Stimulated activated CD4-positive, alpha-beta T cell treated with anti-CD3 and anti-CD28 coated beads, Interleukin-1b, Interleukin-23, amount 100 ng/mL, for 1 hour (primary cell): ENCODE measurements at places on chromosomes 3 and 15.

- DNase-seq = no peak
Measured at GRCh38 chr3:141243271-141243707, 11.7 kb downstream of the PXYLP1 start.

DNA sequence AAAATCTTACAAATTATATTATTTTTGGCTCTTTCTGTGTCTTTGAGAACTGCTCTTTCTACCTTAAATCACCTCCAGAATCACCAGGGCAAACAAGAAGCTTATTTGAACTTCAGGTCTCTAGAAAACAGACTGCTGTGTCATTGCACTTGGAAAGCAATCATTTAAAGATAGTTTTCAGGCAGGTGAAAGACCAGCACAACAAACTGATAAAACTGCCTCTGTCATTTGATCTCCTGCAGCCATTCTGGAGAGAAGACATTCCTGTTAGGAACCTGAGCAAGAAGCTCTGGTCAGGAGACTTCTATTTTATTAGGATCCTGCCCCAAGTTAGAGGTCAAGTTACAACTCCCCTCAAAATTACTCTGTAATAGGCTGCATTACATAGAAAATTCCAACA lies 50.7 kb upstream of the AP4E1 start:
- DNase-seq = no peak

DNA sequence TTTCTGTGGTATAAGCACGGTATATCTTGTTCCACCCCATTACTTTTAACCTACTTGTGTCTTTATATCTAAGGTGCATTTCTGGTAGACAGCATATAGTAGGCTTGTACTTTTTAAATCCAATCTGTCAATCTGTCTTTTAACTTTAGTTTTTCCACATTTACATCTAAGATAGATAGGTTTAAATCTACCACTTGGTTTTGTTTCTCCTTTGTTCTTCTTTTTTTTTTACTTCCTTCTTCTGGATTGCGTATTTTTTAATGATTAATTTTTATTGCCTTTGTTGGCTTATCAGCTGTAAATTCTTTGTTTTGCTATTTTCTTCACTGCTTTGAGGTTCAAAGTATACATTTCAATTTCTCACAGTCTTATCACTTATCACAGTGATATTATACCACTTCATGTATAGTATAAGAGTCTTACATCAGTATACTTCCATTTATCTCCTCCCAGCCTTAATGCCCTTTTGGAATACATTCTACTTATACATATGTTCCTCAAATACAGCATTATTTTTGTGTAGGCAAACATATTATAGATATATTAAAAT lies 31.0 kb downstream of the IQCB1 start:
- DNase-seq = no peak

DNA sequence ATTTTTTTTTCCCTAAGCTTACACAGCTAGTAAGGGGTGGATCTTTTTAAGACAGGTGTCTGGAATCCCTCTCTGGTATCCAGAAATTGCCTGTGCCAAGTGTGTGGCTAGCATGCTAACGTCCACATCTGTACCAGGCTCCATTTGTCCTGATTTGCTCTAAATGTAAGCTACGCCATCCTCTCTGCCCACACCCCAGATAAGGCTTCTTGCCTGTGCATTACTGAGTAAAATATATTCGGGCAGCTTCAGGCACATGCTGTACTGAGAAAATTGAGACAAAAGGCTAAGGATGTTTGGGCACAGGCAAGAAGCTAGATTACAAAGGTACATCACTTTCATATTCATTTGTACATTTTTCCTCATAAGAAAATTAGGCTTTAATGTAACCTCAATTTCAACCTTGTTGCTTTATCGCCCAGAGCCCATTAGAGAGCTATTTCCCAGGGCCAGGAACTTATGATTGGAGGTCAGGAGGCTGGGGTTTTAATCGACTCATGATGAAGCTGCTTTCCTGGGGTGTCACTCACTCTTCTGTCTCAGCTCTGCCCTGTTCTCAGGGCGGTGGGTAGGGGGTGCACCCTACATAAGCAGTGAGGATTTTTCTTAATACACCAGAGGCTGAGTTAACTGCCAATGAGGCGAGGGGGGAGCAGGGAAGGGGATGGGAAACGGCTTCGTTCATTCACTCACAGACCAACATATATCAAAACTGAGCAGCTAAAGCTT lies 106.3 kb downstream of the RORA start:
- no peak for DNase-seq

GRCh38 chr15:29386523-29386922 lies 116.9 kb upstream of the NSMCE3 start:
- no peak for DNase-seq

DNA sequence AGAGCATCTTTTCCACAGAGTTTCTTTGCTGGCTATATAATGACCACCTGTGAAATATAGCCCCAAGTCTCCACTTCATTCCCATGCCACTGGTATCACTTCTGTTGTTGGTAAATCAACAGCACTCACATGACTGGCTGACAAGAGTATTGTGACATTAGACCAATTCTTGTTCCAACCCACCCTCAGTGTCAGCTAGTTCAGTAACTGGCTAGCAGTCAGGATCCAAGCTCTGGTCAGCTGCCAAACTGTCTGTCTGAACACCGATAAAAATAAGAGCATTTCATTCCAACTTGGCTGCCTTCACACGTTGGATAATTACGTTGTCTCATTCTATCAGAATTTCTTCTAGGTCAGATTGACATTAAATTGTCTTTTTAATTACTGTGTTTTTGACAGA lies 166.5 kb downstream of the USP13 start:
- DNase-seq = no peak

GRCh38 chr3:25831578-25831977 lies 41.7 kb downstream of the OXSM start:
- DNase-seq = no peak

GRCh38 chr3:65604863-65605526 lies 433.7 kb downstream of the MAGI1 start:
- no peak for DNase-seq

GRCh38 chr3:158659454-158660237 lies 12.8 kb downstream of the LXN start:
- DNase-seq = no peak

DNA sequence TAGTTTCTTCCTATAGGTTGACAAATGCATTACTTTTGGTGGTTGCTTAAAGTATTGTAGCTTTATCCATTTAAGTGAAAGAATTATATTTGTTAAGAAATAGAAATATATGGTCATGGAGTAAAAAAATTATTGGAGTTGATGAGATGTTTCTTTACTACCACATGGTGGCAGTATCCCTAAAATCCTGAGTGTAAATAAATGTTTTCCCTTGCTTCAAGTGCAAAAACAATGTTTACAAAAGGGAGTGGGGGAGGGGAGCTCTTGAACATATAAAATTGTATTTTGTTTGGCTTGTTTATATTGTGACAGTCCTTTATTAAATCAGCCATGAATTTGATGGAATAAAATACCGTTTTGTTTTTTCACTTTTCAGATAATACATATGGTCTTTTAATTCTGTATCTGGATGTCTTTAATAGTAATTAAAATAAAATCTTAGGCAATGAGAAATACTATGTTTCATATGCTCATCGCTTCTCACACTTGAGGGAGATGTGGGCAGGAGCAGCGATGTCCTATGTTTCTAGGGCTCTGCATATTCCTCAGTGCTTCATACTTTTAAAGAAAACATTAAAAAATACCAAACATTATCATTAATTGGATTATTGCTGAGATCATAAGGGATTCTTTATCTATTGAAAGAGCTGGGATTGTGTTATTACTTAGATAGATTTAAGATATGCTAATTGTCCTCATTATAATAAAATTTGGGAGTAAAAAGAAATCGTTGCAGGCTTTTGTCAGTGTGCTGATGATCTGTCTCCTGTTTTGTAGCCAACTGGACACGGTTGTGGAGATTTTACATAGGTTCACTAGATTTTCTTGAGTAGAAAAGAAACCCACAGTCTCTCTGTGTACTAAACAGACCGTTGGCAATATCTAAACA lies 349.7 kb downstream of the TUSC7 start:
- DNase-seq = no peak

- DNase-seq = no peak
Measured at GRCh38 chr3:23919628-23920027, 2.7 kb downstream of the RPL15 start.

GRCh38 chr3:113242096-113242581 lies 30.8 kb downstream of the BOC start:
- no peak for DNase-seq
